ENCODE measurements at places on chromosomes 7 and 10. TPM values are rescaled to one million over a fixed set of nuclear protein-coding genes. Genes with fewer than 3 reads are reported as not detected.

Gene NRCAM
- 22.6 TPM for total RNA-seq

Gene GNG11
- 8.5 TPM for total RNA-seq

Gene LCOR
- total RNA-seq, result 21.2 TPM

Gene EGR2
- total RNA-seq, result 1.7 TPM

Gene RTKN2
- 3.3 TPM for total RNA-seq

Gene IGFBP1
- total RNA-seq, result 10.2 TPM

Gene TET1
- total RNA-seq, result 5.2 TPM

Gene SEMA3E
- total RNA-seq, result 0.13 TPM

Gene PIK3CG
- total RNA-seq, result 0.03 TPM

Gene PIK3AP1
- not detected for total RNA-seq

Gene SPAG6
- total RNA-seq, result not detected

Gene ADCYAP1R1
- not detected for total RNA-seq

Gene GLRX3
- total RNA-seq, result 55.7 TPM

Gene STEAP1
- 62.2 TPM for total RNA-seq

Gene MSMB
- not detected for total RNA-seq

Gene NEURL1
- under 0.01 TPM for total RNA-seq

Gene PILRA
- total RNA-seq, result not detected

Gene COBL
- not detected for total RNA-seq

Measured in smooth muscle cell of the pulmonary artery (primary cell).